ENCODE measurements at places on chromosomes 5 and 9.
A peak's percentile ranks its signal among the peaks of the same experiment; 100 is the strongest.

- no peak for DNase-seq
Measured at GRCh38 chr5:1338506-1339070, 6.3 kb downstream of the CLPTM1L start.

GRCh38 chr5:154520861-154521453 lies 42.9 kb upstream of the HAND1 start:
- DNase-seq: no peak

DNA sequence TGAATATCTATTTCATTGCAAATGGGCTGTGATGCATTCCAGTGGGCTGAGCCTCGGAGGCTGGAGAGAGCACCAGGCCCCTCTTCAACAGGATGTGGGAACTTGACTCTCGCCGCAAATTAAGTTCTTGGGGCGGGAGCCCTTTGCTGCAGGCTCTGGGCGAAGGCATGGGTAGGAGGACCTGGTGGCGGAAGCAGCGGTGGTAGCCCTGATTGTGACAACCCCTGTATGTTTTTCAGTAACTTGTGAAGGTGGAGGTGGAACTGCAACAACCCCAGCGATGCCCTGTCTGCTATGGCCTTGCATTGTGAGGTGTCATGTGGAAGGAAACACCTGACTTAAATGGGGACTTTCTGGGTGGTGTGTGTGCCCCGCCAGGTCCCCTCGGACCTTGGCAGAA lies 9.4 kb downstream of the FYB1 start:
- no peak for DNase-seq

GRCh38 chr9:13175732-13176131 lies 103.8 kb downstream of the MPDZ start:
- no peak for DNase-seq

- DNase-seq: no peak
Measured at GRCh38 chr9:69317894-69318293, 7.1 kb upstream of the ENTREP1 start.

DNA sequence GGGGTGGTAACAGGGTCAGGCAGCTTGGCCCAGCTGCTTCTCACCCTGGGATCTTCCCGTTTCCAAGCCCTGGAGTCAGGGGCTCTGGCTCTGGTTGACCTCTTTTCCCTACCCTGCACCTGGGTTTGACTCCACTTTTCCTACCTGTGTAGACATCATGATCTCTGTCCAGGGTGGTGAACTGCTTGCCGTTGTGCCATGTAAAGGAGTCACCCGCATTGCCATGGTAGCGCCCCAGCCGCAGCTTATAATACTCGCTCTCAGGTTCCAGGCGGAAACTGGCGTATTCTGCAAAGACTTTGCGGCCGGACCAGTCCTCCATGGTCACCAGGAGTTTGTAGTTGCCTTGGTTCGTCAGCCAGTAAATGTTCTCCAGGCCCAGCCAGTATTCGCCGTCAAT lies 30.9 kb downstream of the ANGPTL2 start:
- DNase-seq: no peak

DNA sequence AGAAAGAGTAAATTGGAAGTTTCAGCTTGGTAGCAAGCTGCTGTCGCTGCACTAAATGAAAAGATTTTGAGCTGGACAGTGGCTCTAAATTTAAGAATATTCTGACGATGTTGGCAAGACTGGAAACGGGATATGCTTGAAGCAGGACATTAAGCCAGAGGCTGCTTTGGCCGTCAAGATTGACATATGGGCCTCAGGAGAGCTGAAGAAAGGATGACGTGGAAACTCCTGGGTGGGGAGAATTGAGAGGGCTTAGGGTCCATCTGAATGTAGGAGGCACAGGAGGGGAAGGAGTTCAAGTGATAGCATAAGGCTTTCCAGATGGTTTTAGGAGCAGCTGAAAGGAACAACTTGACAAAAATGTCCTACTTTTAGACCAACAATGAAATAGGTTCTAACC lies 108.9 kb downstream of the PAPPA start:
- DNase-seq: no peak

DNA sequence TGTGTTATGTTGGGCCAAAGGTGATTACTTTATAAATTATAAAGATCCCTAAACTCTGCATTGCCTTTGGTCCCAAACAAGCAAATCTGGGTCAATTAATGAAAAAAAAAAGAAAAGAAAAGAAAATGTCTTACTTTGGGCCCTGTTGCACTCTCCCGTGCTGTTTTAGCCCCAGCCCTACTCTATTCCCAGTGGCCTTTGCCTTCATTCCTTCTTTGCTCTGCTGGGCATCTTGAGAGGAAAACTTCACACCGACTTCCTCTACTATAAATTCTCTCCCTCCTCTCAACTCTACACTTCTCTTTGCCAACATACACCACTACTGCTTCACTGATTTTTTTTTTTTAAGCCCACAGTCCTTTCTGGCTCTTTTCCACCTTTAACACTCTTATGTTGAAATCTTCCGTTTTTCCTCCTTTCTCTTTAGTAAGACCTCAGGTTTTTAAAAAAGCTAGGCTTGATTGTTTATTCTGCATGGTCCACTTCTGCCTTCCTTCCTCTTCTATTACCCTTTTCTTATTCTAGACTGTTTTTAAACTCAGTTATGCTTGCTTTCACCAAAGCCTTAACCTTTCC lies 4.5 kb upstream of the MSMP start:
- no peak for DNase-seq

GRCh38 chr5:158897444-158898160 lies 202.1 kb downstream of the EBF1 start:
- DNase-seq: no peak

GRCh38 chr5:10632110-10632761 lies 68.4 kb downstream of the ANKRD33B start:
- DNase-seq: no peak

DNA sequence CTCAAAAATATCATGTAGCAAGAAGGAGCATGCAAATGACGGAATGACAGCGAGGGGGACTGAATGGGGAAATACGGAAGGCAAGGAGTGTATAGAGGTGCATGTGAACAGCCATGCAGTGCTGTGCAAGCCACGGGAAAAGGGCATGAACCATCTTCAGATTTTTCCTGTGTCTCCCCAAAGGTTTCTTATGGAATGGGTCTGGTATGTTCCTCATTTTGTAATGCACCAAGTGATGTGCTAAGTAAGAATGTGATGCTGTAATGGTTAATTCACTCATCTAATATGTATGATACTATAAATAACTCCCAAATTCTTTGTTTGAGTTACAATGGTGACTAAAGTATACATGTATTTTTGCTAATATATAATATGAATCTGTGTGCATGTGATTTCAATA lies 99.0 kb upstream of the DAB2 start:
- no peak for DNase-seq

- no peak for DNase-seq
Measured at GRCh38 chr5:15789642-15790041, 289.7 kb downstream of the FBXL7 start.

DNA sequence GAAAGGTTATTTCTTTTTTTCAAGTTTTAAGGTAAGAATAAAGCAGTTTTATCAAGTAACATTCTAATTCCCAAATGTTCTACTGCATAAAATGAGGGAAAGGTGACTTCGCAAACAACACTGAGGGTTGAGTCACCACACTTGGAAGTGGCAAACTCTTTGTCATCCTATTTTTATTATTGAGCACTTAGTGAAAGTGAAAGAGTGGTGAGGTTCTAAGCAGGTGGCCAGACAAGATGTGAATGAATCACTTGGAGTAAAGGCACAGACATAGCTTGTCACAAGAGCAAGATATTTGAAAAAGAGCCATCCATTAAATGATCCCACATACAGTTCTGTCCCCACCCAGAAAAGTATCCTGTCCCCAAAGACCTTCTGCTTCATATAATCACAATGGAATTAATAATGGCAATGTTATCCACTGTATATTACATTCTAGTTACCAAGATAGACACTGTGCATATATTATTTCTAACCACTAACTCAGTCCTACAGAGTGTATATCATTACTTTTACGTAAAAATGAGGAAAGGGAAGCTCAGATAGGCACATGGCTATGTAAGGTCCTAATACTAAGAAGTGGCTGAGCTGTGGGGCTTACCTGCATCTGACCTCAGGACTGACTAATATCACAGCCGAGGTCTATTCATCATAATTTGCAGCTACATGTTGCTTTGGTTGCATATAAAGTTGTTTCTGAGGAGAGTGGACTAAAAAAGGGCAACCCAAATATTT lies 730.4 kb upstream of the MEF2C start:
- DNase-seq: no peak

GRCh38 chr9:2418619-2419018 lies 203.0 kb upstream of the VLDLR start:
- DNase-seq: no peak

DNA sequence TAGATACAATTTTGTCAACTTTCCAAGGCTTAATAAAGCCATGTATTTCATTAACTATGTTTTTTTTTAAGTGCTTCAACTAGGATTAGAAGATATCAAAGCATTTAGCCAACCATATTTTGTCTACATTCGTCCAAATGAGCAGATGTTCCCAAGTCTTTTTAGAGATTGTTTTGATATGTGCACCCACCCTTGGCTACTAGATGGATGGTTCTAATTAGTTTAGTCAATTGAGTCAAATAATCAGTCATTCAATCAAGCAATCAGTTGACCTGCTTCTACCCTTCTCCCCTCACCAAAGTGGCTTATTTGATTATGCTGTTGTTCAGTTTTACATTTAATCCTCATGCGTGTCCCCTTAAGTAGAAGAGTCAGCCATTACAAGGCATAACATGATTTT lies 319.5 kb upstream of the TNC start:
- no peak for DNase-seq

GRCh38 chr9:134626571-134627416 lies 14.8 kb upstream of the COL5A1 start:
- DNase-seq: no peak

- peak; percentile 53 for DNase-seq
Measured at GRCh38 chr9:127608104-127608966, 3.7 kb upstream of the STXBP1 start.

GRCh38 chr9:137243626-137244485 lies 2.8 kb downstream of the TUBB4B start:
- no peak for DNase-seq

DNA sequence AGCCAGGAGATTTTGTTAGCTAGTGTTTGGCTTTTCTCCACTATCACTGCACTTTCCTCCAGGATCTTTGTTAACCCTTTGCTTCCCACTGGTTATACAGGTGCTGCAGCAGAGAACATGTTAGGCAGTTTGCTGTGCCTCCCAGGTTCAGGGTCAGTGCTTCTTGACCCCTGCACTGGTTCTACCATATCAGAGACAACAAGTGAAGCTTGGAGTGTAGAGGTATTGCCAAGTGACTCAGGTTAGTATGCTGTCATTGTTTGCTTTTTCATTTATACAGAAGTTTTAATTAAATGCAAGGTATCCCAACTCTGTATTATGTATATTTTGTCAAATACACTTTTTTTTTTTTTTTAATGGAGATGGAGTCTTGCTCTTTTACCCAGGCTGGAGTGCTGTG lies 68.4 kb downstream of the GAPVD1 start:
- no peak for DNase-seq

DNA sequence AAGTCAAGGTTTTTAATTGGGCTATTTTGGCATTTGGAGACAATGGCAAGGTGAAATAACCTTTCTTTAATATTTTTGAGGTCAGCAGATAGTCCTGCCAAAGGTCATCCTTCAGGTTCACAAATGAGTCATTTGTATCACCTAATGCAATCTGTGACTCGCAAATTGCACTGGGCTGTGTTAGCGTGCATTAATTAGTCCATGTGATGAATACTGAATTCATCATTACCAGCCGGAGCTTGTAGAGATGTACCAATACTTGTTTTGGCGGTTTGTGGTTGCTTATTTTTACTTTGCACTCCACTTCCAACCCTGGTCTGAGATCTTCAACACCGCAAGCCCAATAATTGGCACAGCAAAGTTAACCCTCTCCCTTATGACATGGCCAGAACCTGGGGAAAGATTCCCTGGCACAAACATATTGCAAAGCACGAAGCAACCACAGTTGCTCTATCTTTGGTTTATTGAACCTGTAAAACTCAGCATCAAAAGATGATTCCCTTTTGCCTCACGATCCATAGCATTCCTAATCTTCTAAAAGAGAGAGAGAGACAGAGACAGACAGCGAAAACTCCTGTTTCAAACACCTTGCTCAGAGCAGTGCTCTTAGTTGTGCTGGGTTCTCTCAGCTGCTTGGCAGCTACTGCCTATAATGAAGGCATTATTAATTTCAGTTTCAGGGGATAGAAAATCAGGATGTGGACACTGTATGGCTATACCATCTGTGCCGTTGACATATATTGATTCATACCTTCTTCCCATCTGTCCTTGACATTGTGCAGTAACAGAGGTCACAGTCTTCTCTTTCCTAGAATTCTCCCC lies 178.1 kb downstream of the EBF1 start:
- no peak for DNase-seq

GRCh38 chr5:2991884-2992283 lies 240.4 kb upstream of the IRX2 start:
- DNase-seq: no peak

DNA sequence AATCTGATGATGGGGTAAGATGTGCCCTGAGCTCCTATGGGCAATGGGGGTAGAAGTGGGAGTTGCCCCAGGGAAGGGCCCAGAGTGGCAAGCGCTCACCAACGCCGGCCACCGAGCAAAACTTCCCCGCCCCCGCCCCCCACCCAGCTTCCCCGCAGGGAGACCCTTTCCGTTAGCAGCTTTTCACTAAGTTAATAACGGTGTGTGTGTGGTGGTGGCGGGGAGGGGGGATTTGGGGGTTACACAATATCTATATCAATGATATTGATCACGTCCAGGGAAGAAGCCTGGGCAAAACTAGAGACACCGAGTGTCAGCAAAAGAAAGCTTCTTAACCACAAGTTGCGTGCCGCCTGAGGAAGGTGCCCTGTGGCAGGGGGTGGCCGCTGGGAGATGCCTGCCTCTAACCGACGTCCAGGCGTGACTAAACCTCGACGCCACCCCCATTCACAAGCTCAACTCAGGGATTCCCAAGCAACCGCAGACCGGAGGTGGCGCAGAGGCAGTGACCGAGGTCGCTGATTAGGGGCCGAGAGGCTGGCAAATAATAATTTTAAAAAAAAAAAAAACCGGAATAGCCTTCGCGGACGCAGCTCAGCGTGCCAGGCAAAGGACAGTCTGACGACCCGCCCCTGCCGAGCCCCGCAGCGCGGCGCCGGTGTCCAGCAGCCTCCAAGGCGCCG lies 222.6 kb downstream of the MEF2C start:
- no peak for DNase-seq

- no peak for DNase-seq
Measured at GRCh38 chr9:35616681-35617459, 1.3 kb downstream of the CD72 start.

DNA sequence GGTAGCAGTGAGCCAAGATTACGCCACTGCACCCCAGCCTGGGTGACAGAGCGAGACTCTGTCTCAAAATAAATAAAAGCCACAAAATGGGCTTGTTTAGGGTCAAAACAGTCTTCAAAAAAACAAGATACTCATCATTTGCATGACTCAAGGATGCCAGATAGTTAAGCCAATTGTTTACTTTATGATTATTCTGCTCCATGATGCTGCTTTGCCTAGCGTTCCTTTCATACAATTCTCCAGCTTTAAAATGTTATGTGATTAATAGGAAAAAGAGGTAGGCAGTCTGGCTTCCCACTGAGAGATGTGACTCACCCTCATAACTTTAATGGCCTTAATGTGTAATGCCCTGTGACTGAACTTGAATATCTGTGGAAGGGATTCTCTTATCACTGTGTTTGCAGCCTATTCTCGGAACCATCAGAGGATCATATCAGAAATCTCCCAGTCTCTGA lies 364.6 kb upstream of the TRPC7 start:
- DNase-seq: no peak

All from stimulated activated CD8-positive, alpha-beta memory T cell treated with anti-CD3 and anti-CD28 coated beads, Interleukin-4, amount 100 ng/mL, for 1 hour (primary cell).